ENCODE measurements at places on chromosomes 5 and 9.

DNA sequence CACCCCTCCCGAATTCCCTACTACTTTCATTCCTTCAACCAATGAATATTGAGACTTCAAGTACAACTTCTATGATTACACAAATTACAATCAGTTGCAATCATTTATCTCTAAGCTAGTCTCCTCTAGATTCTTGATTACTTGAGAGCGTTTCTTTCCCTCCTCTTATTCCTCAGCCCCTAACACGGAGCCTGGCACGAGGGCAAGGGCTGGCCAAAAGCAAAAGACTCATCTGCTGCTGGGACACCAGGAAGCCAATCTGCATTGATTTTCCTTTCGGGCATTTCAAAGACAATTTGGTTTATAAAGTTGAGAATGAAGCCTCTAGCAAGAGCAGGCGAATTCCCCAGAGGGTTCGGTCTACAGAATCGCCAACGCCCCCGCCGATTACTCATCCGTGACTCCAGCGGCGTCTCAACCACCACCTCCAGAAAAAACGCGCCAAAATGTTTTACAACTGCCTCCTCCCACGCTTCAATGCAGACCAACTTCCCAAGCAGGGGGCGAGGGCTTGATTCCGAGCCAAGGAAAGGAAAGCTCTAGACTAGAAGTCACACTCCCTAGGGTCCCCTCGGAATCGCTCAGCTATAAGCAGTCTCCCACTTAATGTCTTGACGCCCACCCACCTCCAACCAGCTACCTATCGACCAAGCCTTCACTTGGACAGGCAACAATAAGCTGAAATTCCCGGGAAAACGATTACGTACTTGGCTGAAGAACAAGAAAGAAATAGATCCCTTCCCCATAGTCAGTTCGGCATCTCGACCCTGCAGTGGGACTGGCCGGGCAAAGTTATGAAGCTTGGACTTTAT is 1.5 kb downstream of the PCSK1 start:
- DNase-seq, result no peak

DNA sequence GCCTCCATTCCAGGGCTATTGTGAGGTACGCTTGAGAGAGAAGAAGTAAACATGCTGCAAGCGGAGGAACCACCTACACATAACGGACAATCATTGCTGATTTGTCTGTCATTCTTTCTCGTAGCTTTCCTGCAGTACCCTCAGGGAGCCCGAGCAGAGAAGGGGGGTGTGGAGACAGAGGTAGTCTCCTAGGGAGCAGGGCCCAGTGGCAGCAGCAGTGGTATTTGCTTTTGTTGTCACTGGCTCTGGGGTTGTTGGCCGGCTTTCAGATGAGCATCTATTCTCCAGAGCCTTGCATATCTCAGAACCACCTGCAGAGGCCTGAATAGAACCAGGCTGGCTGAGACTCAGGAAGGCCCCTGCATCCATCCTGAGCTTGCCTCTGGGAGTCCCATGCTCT is 19.9 kb downstream of the ENHO start:
- no peak for DNase-seq

GRCh38 chr9:10331157-10331556 is 281.6 kb downstream of the PTPRD start:
- no peak for DNase-seq

- DNase-seq, result no peak
Measured at GRCh38 chr9:120898396-120898795, 21.4 kb upstream of the PHF19 start.

DNA sequence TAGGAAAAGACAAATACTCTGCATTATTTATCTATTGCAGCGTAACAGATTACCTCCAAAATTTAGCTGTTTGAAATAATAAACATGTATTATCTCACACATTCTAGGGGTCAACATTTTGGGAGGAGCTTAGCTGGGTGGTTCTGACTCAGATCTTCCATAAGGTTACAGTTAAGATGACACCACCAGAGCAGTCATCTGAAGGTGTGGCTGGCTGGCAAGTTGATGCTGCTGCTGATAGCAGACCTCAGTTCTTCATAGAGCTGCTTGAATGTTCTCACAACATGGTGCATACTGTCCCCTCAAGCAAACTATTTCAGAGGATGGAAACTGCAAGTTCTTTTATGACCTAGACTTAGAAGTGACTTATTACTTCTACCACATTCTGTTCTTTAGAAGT is 146.3 kb upstream of the FSTL4 start:
- no peak for DNase-seq

- DNase-seq, result no peak
Measured at GRCh38 chr5:62289813-62290212, 16.2 kb upstream of the KIF2A start.

DNA sequence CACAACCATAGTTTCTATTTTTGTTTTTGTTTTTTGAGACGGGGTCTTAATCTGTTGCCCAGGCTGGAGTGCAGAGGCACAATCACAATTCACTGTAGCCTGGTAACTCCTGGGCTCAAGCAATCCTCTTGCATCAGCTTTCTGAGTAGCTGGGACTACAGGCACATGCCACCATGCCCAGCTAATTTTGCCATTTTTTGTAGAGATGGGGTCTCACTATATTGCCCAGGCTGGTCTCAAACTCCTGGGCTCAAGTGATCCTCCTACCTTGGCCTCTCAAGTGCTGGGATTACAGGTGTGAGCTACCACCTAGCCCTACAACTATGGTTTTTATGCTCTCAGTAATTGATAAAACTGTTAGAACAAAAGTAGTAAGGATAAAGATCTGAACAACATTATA is 147.5 kb upstream of the SHB start:
- no peak for DNase-seq

DNA sequence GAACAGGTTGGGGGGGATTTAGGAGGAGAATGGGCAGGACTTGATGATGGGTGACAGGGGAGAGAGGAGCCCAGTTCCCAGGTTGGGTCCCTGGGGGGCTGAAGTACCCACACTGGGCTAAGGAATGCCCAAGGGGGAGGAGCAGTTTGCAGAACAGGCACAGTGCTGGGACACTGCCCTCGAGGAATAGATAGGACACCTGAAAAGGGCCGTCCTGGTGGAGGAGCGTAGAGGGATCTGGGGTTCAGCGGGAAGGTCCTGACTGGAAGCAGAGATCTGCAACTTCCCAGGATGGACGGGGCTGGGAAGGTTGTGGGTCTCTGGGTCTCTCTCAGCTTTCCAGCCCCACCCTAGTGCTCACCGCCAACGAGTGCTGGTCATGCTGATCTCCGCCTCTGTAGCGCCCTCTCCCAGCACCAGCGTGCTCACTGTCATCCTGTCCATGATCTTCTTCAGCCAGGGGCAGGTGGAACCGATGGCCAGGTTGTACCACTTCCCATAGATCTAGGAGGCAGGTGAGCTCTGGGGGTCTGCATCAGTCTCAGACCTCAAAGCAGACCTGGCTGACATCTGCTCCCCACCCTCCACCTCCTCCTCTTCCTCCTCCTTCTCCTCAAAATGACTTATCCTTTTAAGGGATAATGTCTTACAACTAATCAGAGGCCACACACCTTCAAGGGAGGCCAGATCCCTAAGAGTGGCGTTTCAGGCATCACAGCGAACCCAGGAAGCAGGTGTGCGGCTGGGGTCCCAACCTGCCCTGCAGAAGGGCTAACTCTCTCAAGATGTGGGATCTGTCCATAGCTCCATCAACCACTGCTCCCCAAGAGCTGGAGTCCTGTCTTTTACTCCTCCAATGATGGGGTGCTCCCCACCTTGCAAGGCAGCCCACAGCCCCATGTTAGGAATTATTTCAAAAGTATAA is 1.6 kb downstream of the AMBP start:
- no peak for DNase-seq

GRCh38 chr9:21174671-21175070 is 8.2 kb upstream of the IFNA21 start:
- no peak for DNase-seq

DNA sequence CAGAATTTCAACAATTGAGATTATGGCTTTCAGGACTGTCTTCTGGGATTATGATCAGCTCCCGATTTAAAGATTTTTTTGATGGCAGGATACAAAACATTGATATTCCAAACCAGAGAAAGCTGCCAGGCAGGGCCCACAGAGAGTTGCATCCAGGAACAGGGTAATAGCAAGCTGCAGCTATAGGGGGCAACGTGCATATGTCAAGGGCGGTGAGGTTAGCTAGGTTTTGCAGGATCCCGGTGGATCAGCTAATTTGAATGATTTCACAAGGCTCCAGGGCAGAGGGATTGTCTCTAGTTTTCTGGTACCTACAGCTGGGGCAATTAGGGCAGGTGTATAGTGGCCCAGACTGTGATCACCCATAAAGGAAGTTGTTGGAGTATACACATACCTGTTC is 339.4 kb downstream of the CHSY3 start:
- DNase-seq, result no peak

DNA sequence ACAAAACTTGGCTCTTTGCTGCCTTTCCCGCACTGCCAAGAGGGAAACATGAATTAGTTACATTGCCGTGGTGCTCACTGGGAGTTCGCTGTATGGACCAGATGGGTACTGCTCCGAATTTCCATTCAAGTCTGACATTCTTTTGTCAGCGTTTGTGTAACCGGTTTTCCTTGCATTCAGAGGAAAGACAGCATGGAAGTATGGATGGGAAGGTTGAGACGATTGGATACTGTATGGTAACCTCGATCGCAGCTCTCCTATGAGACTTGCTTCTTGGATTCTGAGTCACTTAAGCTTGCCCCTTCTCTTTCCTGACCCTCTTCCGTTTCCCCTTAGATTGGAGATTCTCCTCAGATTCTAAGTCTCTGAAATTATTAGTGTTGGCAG is 625 bp upstream of the UBLCP1 start:
- DNase-seq, result no peak

GRCh38 chr5:37957218-37957617 is 117.4 kb upstream of the GDNF start:
- no peak for DNase-seq

GRCh38 chr5:134614450-134615085 is 18.1 kb downstream of the SAR1B start:
- DNase-seq, result no peak

DNA sequence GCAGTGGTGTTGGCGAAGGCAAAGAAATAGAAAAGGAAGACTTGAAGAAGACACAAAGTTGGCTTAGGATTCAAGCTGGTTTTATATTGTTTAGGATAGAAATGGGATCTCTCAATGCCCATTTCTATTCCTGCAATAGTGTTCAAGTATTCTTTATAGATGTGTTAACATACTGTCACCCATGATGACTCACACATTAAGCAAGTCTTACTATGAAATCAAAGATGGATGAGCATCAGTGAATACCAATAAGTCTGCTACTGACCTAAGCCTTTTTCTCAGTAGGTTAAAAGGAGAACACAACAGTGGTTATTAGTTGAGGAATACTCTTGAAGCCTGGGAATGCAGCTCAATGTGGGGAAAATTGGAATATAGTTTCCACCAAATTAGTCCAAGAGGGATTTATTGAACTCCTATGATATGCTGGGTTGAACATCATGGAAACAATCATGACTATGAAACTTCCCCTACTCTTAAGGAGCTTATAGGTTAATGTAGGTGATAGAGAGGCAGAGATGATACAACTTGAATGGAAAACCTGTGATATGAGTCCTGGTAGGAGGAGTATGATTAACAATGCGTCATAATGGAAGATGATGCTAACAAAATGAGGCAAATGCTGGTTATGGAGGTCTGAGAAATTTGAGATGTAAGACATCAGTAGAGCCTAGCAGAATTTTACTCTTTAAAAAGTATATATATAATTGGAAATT is 417.1 kb upstream of the DAP start:
- no peak for DNase-seq

- DNase-seq, result no peak
Measured at GRCh38 chr5:122498163-122498562, 186.1 kb downstream of the SNCAIP start.

DNA sequence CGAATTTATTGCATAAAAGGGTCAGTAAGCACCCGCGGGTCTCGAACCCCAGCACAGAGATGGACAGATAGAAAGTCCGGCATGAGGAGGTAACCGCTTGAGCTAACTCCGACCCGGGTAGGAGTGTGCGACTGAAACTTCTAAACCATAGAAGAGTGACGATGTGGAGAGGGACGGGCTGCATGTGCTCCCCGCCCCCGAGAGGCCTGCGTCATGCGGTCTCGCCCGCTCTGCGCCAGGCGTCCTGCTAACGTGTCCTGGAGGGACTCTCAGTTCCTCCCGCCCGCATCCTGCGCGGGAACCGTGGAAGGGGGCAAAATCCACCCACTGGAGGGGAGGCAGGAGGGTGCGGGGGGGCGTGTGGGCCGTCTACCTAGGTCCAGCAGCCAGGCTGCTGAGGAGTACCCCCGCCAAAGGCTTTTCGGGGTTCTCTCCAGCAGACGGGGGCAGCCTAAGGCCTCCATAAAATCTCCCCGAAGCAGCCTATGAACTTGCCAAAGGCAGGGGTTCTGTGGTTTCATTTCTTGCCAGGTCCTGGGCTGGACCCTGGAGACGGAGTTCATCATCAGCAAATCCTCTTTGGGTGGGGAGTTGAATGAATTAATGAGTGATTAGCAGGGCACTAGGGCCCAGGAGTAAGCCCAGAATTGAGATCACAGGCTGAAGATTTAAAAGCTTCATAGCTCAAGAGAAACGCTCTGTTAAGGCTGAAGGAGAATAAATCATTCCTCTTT is 51.9 kb downstream of the TGFBI start:
- DNase-seq, result no peak

DNA sequence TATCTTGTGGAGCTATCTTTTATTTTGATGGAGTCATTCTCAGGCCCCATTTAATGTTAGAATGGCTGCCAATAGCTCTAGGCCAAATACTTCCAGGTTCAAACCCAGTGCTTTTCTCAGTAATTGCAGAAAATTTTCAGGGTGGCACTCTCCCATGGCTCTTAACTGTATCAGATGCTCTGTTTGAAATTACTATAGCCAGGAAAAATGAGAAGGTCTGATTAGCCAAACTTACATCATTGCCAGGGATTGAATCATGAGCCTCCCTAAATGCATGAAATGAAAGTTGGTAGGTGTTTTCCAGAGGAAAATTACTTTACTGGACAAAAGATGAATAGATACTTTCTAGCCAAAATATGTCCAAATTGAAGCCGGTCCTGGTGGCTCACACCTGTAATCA is 404.8 kb downstream of the MAT2B start:
- no peak for DNase-seq

GRCh38 chr9:8637626-8638025 is 838.0 kb upstream of the DMAC1 start:
- no peak for DNase-seq

GRCh38 chr9:98632839-98633238 is 75.9 kb downstream of the GABBR2 start:
- no peak for DNase-seq

- no peak for DNase-seq
Measured at GRCh38 chr9:137446851-137447471, 5.8 kb upstream of the ENTPD8 start.

DNA sequence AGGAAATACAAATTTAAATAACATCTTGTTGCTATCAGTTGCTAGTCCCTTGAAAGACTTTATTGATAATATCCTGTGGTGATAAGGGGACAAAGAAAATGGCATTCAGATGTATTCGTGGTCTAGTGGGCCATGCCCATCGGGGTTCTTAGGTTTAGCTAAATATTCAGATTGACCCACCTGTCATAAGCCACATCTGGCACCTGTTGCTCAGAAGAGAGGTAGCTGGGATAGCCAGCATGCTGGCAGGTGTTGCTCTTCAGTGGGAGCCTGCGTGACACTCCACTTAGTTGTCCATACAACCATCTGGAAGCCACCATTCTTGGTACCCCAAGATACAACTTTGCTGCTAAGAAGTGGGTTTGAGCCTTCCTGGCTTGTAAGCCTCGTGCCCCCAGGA is 36.7 kb downstream of the F2RL2 start:
- DNase-seq, result no peak

GRCh38 chr9:26561928-26562327 is 330.7 kb downstream of the CAAP1 start:
- DNase-seq, result no peak
